ENCODE measurements at places on chromosomes 16 and 17.
A peak's percentile ranks its signal among the peaks of the same experiment; 100 is the strongest.

DNA sequence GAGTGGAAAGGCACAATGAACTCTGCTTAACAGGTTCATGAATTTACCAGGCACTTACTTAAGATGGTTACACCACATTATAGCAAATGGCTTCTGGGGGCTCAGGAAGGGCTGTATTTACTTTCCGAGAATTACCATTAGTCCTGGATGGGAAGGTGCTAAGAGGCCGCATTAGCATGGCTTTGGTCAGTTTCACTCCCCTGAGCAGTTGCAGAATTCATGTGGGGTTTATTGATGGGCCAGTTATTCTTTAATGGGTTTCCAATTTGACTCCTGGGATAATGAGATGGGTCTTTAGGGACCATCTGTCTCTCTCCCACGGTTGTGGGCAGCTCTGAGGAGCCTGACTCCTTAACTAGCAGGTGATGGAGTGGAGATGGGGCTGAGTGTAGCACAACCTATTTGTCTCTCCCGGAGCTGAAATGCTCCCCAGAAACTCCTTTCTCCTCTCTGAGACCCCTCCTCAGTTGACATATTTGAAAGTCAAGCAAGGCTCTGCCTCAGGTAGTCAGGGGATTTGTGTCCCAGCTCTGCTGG, 652.5 kb downstream of the HS3ST4 start:
- no peak for DNase-seq

- DNase-seq: peak; percentile 61
These were observed 8.1 kb downstream of the SLC5A11 start for GRCh38 chr16:24853830-24854229.

GRCh38 chr17:19705201-19705600, 11.2 kb downstream of the SLC47A2 start:
- no peak for DNase-seq

DNA sequence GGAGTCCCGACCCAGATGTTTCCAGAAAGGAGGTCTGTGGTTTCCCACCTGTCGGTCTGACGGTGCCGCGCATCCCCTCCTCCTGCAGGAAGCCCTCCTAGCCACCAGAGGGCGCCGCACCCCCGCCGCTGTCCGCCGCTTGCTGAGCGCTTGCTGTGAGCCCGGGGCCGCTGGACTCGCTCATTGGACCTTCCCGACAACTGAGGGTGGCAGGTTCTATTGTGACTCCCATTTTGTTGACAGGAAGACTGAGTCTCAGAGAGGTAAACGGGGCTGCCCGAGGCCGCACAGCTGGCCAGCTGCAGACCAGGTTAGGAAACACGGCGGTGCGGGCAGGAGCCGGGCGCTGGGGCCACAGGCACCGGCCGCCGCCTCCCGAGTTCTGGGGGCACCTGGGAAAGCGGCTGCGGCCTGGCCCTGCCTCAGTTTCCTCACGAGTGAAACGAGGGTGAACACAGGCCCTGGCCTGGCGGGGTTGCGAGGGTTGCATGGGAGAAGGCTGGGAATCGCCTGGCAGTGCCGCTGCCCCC, 191.1 kb upstream of the CIBAR2 start:
- peak; percentile 64 for DNase-seq

DNA sequence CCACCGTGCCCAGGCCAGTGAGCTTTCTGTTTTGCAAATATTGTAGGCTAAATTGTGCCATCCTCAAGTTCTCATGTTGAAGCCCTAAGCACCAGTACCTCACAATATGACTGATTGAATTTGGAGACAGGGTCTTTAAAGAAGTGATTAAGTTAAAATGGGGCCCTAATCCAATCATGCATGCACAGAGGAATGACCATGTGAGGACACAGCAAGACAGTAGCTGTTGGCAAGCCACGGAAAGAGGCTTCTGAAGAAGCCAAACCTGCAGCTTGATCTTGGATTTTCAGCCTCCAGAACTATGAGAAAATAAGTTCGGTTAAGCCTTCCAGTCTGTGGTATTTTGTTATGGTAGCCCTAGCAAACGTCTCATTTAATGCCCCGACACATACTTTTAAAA, 24.9 kb downstream of the TOM1L2 start:
- DNase-seq: no peak

DNA sequence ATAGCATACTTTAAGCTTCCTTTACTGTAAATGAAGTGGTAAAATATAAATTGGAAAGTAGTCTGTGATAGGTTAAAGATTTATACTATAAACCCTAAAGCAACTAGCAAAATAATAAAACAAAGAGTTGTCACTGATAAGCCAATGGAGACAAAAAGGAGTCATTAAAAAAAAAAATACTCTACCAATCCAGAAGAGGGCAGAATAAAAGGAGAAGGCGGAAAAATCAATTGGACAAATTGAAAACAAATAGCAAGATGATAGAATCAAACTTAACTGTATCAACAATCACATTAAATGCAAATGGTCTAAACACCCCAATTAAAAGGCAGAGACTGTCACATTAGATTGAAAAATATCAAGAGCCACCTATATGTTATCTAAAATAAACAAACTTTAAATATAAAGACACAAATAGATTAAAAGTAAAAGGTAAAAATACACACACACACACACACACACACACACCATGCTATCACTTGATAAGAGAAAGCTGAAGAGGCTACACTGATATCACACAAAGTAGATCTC, 71.8 kb downstream of the CACNG1 start:
- DNase-seq: no peak

GRCh38 chr16:30567991-30568638, 3.4 kb downstream of the ZNF688 start:
- no peak for DNase-seq

GRCh38 chr16:57890752-57891111, 80.2 kb downstream of the CNGB1 start:
- DNase-seq: no peak

All from stomach (tissue), 19 donors.